ENCODE measurements at places on chromosomes 6 and 20. TPM values are rescaled to one million over a fixed set of nuclear protein-coding genes. Genes with fewer than 3 reads are reported as not detected.

Gene KLHDC3
- polyA plus RNA-seq = 99.0 TPM

Gene GABRR2
- polyA plus RNA-seq = 0.79 TPM

Gene MDFI
- polyA plus RNA-seq = 49.5 TPM

Gene TTLL9
- 6.2 TPM for polyA plus RNA-seq

Gene PNPLA1
- 2.6 TPM for polyA plus RNA-seq

Gene CRIP3
- polyA plus RNA-seq = 4.3 TPM

Gene GGT7
- polyA plus RNA-seq = 36.5 TPM

Gene MMP24
- polyA plus RNA-seq = 2.2 TPM

Gene SLC22A2
- polyA plus RNA-seq = 0.52 TPM

Gene ALDH8A1
- polyA plus RNA-seq = 32.8 TPM

Gene HLA-DMA
- polyA plus RNA-seq = 6.2 TPM

Gene LY6G6F
- polyA plus RNA-seq = 1.5 TPM

Gene CNBD2
- 0.63 TPM for polyA plus RNA-seq

Gene GINS1
- 19.3 TPM for polyA plus RNA-seq

Gene RIPPLY2
- polyA plus RNA-seq = not detected

Measured in left renal pelvis (tissue), 4 donors.